ENCODE measurements at places on chromosomes 7 and 10.

- DNase-seq: no peak
Observed at GRCh38 chr10:122216047-122216446, 55.0 kb upstream of the BTBD16 start.

- no peak for DNase-seq
Observed at GRCh38 chr7:80770061-80770460, 131.6 kb downstream of the CD36 start.

- no peak for DNase-seq
Observed at GRCh38 chr10:27258492-27258837, 17.9 kb upstream of the ACBD5 start.

GRCh38 chr10:71297343-71297742, 21.7 kb upstream of the SLC29A3 start:
- no peak for DNase-seq

GRCh38 chr7:4629287-4629895, 52.7 kb upstream of the FOXK1 start:
- DNase-seq: no peak

- peak; percentile 62 for DNase-seq
Observed at GRCh38 chr7:8724080-8724718, 290.8 kb downstream of the NXPH1 start.

DNA sequence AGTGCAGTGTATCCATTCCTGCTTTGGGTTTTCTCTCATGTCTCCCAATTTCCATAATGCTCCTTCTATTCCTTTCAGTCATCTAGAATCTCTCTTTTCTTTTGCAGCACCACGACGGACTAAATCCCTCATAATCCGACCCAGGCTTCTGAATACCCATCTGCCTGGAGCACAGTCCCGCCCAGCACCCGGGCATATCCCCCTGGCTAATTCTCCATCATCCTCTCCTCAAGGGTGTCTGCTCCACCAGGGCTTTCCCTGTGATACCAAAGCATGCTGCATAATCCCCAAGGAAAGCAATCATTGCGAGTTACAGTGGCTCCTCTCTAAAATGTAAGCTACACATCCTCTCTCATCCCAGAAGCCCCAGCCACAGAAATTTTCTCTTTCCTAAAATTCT, 321.9 kb downstream of the CCDC3 start:
- DNase-seq: no peak

DNA sequence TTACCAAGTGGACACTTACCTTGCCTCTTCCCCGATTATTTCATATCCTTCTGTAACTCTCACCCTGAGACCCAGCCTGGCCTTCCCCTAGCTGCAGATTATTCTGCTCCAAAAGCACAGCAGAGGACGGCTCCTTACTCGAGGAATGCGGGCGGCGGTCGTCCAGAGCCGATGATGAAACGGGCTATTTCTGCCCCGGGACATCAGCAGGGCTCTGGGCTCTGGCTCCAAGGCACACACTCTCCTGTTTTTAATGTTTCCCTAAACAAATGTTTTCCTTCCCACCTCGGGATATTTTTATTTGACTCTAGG, 343 bp upstream of the C10orf71 start:
- no peak for DNase-seq

DNA sequence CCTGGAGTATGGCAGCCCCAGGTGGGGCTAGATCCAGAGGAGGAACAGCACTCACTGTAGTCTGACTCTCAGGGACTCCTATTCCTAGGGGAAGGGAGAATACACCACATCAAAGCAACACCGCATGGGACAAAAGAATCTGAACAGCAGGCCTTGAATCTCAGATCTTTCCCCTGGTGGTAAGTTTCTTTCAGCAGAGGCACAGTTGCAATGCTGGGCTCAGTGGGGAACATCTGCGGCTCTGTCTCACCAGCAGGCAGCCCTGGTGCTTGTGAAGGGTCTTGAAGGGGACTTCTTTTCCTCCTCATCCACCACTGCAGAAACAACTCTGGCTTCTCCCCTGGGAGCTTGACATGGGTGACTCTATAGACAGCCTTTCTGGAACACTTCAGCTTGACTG, 111.2 kb upstream of the ARHGAP21 start:
- no peak for DNase-seq

DNA sequence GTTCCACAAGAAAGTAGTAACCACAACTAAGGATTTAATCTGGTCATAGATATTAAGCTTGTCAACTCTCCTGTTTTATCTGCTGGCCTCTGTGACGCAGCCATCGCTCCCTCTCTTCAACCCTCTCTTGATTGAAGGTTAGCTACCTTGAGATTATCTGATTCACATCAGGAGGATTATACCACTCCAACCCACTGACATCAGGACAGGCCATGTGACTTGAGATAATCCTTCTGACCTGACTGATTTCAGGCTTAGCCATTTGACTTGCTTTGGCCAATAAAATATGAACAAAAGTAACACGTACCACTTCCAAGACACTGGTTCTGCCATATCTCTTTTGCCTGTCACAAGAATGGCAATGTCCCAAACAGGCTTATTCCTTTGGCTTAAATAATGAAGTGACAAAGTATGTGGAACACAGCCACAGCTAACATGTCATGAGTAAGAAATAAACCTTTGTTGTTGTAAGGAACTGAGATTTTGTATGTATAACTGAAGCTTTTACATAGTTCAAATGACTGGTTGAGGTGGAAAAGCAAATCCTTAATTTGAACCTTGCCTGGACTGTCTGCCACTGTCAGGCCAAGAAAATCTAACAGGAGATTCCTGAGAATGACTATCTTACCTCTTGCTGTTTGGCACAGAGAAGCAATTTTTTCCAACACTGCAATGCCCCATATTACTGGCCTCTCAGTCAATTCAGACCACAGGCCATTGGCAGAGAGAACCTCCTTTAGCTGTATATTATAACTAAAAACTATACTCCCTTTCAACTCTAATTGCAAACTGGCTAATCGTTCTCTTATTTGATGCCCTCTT, 13.9 kb downstream of the ZNF438 start:
- DNase-seq: no peak

DNA sequence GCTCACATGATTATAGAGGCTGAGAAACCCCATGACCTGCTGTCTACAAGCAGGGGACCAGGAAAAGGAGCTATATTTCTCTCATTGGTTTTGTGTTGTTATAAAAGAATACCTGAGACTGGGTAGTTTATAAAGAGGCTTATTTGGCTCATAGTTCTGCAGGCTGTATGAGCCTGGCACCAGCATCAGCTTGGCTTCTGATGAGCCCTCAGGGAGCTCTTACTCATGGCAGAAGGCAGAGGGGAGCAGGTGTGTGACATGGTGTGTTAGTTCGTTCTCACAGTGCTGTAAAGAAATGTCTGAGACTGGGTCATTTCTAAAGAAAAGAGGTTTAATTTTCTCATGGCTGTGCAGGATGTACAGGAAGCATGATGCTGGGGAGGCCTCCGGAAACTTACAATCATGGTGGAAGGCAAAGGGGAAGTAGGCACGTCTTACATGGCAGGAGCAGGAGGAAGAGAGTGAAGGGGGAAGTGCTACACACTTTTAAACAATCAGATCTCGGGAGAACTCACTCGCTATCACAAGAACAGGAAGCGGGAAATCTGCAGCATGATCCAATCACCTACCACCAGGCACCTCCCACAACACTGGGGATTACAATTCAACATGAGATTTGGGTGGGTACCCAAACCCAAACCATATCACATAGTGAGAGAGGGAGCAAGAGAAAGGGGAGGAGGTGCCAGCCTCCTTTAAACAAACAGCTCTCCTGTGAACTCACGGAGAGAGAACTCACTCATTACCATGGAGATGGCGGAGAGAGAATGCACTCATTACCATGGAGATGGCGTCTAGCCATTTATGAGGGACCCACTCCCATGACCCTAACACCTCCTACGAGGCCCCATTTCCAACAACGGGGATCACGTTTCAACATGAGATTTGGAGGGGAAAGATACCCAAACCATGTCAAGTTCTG, 133.4 kb downstream of the JCAD start:
- no peak for DNase-seq

GRCh38 chr10:132696204-132696603, 89.7 kb downstream of the NKX6-2 start:
- DNase-seq: no peak

DNA sequence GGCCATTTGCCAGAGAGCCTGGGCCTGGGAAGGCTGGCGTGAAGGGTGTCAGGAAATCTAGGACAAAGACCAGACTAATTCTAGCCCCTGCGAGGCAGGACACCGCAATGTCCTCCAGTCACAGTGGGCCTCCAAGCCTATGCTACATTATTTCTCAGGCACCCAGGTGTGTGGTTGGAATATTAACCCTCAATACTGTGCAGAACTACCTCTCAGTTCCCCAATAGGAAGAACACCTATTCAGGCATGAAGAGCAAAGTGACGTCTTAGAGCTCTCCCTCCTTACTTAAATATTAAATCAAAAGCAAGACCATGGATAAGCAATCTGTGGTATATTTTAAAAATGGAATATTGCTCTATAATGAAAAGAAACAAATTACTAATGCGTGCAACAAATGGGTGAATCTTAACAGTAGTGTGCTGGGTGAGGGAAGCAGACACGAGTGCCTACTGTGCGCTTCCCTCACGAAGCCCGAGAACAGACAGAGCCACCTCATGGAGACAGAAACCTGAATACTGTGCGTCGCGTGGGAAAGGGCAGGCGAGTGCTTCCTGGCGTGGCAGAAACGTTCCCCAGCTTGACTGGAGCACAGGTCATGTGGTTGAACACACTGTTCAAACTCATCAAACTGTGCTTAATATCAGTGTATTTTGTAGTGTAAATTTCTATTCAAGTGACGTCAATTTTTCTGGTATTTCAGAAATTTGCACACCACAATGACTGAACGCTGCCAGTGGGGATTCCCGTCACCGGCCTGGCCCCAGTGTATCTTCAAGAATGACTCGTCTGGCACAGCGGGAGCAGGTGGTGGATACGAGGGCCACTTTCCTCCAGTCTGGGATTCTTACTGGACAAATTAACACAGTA, 15.5 kb upstream of the PTPRN2 start:
- no peak for DNase-seq

- no peak for DNase-seq
Observed at GRCh38 chr7:123663200-123663599, 7.5 kb downstream of the LMOD2 start.

GRCh38 chr10:124450783-124451057, 885 bp upstream of the NKX1-2 start:
- DNase-seq: no peak
